Putamen (tissue), 1 donor: ENCODE measurements at places on chromosomes 4 and X.

- no peak for DNase-seq
Measured at GRCh38 chr4:152257601-152258066, 278.3 kb downstream of the FBXW7 start.

DNA sequence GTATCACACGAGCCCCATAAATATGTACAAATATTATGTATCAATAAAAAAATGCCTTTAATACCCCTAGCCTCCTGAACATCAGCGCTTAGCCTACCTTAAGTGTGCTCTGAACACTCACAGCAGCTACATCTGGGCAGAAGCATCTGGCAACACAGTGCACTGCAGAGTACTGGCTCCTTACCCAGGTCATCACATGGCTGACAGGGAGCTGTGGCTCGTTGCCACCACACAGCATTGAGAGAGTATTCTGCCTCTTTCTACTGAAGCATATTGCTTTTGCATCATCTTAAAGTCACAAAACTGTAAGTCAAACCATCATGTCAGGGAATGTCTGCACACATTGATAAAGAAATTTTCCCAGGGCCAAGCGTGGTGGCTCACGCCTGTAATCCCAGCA lies 55.2 kb downstream of the TRIML1 start:
- no peak for DNase-seq

- DNase-seq = no peak
Measured at GRCh38 chr4:94534401-94535312, 82.9 kb downstream of the PDLIM5 start.

DNA sequence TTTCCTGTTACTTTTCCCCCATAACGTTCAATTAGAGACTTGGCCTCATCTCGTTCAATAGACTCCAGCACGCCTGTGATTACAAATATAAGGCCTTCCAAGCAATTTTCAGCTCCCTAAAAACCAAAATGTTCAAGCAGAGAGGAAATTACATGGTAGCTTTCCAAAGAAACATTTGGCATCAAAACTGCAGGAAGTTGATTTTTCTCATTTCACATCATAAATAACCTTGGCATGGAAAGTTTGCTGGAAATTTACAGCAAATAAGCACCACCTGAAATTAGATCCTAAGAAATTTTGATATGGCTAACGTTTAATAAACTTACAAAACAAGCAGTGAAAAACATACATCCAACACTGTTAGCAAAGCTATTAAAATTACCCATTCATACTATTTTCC lies 53.3 kb downstream of the RFC1 start:
- DNase-seq = no peak

DNA sequence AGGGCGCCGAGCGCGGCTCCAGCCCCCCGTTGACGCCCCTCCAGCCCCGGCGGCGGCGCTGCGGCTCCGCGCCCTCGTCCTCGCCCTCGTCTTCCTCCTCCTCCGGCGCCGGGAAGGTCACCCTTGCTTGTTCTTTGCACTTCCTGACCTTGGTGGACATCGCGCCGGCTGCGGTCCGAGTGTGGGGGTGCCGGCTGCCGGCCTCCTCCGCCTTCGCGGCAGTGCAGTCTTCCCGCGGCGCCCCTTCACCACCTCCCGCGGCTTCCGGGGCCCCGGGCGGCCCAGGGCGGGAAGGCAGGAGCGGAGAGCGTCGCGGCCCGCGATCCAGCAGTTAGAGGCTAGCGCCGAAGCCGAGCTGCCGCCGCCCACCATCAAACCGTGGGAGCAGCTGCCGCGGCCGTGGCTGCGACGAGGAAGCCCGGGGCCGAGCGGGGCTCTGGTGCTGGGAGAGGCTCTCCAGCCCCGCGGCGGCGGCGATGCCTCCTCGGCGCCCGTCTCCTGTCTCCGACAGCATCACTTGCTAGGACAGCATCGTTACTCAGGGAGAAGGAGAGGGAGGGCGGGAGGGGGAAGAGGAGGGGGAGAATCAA lies at the start of gene TRPC3:
TRPC3 (minus strand) TSS at position 540 of the 590 bp plus-strand sequence; CDS start at position 160, 380 bp downstream.
- no peak for DNase-seq
